Fibroblast of pulmonary artery (primary cell): ENCODE measurements at places on chromosomes 1 and 21.
A peak's percentile ranks its signal among the peaks of the same experiment; 100 is the strongest.

DNA sequence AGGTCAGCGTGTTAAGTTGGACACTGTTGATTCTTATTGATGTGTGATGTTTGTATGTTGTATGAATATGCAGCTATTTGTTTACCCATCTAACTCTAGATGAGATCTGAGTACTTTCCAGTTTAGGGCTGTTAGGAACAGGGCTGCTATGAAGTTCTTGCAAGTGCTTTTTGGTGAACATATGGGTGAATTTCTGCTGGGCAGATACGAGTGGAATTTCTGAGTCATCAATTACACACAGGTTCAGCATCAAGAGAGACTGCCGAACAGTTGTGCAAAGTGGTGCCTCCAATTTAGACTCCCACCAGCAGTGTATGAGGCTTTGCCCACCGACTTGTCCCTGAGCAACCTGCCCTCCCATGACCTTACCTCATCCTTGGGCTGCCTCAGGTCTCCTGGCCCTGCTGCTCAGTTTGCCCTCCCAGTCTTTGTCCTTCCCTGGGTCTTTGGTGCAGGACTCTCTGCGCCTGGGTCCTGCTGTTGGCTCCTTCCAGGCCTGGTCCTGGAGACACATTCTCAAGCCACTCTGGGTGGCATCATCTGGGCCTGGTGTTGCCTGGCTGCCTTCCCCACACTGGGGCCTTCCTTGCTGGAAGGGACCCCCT lies 343.6 kb downstream of the PTPRU start:
- DNase-seq, result peak; percentile 50

DNA sequence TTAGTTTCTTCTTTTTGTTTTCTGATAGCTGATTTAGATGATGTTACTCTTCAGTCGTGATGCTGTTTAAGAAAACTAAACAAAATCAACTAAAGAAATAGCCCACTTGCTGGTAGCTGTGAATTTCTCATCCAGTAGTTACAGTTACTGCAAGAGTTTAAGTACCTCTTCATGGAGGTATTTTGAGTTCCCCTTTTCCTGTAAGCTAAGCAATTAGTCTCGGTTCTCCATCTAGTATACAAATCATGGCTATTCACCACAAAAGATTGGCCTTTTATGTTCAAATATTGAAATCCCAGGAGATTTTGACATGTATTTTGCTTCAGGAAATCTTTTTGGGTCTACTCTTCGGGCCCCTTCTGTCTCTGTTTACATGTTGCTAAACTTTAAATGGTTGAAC lies 31.1 kb downstream of the HUNK start:
- no peak for DNase-seq

DNA sequence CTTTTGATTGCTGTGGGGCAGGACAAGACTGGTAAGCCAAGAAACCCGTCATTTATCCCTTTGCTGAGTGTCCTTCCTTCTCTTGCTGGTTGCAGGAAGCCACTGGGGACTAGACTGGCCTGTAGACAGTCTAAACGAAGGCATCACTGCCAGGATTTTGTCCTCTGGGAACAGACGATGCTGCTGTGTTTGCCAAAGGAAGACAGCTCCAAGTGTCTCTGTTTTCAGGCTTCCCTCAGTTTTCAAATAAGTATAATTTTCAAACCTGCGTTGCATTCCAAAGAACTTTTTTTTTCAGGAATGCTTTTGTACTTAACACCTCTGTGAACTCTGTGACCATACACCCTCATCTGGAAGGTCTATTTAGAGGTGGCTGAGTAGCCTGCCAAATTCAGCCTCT lies 269.4 kb downstream of the HLX start:
- no peak for DNase-seq

DNA sequence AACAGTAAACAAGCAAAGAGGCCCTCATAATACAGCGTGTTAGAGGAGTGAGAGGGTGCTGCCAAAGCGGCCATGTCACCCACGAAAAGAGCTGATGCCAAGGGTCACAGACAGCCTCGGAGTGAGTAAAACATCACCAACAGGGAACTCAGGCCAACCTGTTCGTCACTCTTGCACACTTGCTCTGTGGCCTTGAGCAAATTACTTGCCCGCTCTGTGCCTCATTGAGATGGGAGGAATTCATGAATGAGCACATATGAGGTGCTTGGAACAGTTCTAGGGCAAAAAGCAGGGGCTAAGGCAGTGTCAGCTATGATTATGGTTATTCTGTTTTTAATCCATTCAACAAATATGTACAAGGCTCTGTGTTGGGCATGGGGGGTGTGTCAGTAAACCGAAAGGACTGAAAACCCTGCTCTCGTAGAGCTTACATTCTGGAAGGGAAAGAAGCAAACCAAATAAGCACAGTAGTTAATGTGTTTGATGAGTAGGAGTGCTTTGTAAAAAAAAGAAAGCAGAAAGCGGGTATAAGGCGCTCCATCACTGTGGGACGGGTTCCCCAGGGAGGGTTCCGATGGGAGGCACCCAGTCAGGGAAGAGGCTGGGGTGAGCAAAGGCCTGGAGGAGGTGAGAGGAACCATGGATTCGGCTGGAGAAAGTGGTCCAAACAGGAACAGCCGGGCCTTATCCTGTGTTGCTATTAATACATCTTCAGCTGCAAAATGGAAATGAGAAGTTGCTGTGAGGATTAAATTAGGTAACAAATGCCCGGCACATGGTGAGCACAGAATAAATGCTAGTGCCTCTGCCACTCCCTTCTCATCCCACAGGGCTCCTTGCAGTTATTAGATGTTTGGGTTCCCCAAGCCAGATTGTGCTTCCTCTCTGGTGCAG lies 39.5 kb upstream of the RD3 start:
- DNase-seq, result no peak

DNA sequence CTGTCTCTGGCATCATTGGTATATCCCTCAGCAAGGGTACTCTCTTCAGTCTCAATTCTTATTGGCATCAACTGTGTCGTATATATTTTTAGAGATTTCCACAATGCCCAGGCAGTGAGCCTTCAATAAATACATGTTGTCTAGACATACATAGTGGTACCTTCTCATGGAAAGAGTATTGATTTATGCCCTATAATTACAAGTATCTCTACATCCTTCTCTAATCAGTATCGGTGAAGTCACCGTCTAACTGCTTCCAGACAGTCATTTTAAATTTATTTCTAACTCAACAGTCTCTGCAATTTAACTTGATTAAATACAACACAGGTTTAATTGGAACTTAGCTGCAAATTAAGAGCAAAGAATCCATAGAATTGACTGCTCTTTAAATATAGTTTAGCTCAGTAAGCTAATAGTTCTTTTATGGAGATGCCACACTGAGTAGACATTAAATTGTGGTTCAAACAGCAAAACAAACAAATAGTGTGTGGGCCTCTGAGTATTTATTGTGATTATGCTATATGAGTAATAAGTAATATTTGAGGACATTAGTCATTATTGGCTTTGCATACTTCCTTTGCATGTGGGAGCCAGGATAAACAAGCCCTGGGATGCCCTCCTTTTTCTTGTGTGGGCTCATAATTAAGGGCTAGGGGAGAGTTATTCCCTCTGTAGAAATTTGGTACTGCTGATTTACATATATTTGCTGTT lies 126.9 kb upstream of the DUSP10 start:
- DNase-seq, result peak; percentile 70

- DNase-seq, result no peak
These were observed 256.1 kb upstream of the C1orf87 start for GRCh38 chr1:60329651-60330050.
